ENCODE measurements at places on chromosomes 2 and 18.

DNA sequence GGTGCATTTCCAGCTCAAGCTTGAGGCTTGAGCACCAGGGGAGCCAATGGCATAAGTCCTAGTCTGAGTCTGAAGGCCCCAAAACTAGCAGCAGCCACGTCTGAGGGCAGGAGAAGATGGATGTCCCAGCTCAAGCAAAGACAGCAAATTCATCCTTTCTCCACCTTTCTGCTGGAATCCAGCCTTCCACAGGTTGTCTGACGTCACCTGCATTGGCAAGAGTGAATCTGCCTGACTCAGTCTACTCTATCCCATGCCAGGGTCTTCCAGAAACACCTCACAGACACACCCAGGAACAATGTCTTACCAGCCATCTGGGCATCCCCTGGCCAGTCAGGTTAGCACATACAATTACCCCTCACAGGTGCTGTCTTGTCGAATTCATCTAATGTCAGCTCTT, 76.2 kb upstream of the SOX11 start:
- DNase-seq, result no peak

GRCh38 chr2:163436963-163437362, 298.8 kb downstream of the FIGN start:
- no peak for DNase-seq

DNA sequence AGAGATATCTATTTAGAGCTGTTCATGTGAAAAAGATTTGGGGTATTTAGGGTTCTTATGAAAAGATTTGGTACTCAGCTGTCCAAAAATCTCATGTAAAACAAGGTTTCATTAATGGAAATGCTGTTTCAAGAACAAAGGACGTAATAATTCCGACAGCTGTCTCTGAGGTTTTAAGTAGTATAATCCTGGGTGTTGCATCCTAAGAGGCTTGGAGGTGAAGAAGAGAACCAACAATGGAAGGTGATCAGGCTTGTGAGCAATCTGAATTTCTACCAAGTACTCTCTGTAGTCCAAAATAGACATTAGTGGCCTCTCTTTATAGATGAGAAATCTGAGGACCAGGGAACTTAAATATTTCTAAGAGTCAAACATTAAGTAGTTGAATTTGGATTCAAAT, 205.1 kb downstream of the BABAM2 start:
- DNase-seq, result no peak

DNA sequence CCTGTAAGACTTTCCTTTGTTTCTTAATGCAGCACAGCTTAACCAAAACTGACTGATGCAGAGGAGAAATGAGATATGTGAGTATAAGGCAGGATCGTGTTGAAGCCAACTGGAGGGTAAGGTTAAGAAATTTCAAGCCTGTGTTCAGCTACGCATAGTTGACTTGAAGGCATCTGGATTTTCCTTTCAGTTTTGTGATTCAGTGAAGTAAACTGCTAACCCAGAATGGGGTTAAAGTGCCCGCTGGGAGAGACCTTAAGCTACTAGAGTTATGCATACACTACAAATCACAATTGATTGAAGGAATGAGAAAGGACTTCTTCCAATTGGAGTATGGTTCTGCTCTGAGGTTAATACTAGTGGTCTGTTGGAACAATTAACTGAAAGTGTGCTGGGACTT, 22.6 kb downstream of the THSD7B start:
- no peak for DNase-seq

DNA sequence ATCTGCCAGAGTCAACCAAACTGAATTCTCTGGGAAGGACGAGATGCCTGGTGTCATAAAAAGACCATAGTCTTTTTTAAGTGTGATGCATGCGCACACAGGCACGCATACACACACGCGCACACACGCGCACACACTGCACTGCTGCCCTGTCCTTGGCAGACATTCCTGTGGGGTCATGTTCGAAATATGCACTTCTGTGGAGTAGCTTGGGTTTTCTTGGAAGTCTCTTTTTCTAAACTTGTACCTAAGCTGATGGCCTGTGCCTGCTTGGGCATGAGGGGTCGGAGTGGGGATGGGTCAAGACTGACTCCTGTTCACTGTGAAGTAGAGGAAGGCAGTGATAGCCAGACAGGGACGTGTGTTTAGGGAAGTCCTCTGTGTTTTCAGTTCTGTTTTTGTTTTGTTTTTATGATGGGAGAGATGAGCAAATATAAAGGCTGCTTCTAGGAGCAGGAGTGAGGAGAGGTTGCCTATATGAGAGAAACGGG, 4.0 kb upstream of the RMC1 start:
- no peak for DNase-seq

Measured in activated CD4-positive, alpha-beta T cell treated with anti-CD3 and anti-CD28 coated beads for 24 hours (primary cell).